ENCODE measurements at places on chromosomes 3 and 15. TPM values are rescaled to one million over a fixed set of nuclear protein-coding genes. Genes with fewer than 3 reads are reported as not detected.

DNA sequence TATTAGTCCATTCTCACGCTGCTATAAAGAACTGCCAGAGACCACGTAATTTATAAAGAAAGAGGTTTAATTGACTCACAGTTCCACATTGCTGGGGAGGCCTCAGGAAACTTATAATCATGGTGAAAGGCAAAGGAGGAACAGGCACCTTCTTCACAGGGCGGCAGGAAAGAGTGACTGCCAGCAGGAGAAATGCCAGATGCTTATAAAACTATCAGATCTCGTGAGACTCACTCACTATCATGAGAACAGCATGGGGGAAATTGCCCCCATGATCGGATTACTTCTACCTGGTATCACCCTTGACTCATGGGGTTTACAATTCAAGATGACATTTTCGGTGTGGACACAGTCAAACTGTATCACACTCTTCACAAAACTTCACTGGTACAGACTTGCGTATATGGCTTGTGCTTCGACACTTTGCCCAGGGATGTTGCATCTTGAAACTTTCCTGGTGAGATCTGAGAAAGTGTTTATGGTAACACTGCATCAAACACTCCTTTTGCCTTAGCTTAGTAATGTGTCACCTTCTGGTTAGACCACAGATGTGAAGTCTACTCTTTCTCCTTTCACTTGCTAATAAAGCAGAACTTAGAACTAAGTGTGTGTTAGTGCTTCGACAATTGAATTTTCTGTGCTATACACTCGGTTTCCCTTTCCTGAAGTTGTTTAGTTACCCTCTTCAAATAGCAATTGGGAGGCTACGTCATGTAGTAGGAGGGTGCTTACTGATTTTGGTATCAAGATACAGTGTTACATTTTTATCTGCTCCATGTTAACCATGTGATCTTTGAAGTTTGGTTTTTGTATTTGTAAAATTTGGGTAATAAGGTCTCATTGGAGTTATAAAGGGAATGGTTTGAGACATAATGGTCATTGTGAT is 185.7 kb downstream of the LPP start:
- peaks cover 43% of the 10 kb centered on the region for H3K4me1 ChIP-seq
- peak overlapping the region; percentile 95 for H3K27ac ChIP-seq
- peaks cover 34% of the 10 kb centered on the region for H3K36me3 ChIP-seq
- no peaks in the 10 kb centered on the region for H3K27me3 ChIP-seq
- peak; percentile 76 for DNase-seq

XCR1 gene
- not detected for total RNA-seq

- H3K27ac ChIP-seq: no peak overlapping the region
- no peak for DNase-seq
- H3K4me3 ChIP-seq: no peak overlapping the region
- no peaks in the 10 kb centered on the region for H3K36me3 ChIP-seq
- peaks cover 6% of the 10 kb centered on the region for H3K27me3 ChIP-seq
These were observed 224.4 kb downstream of the THRB start for GRCh38 chr3:24270204-24270691.

GRCh38 chr15:85752491-85752961 is 42.2 kb downstream of the KLHL25 start:
- H3K27me3 ChIP-seq: no peaks in the 10 kb centered on the region
- H3K4me3 ChIP-seq: no peak overlapping the region
- no peak for DNase-seq
- peaks cover 4% of the 10 kb centered on the region for H3K36me3 ChIP-seq
- peaks cover 30% of the 10 kb centered on the region for H3K4me1 ChIP-seq

- H3K27ac ChIP-seq: no peak overlapping the region
- no peaks in the 10 kb centered on the region for H3K27me3 ChIP-seq
- DNase-seq: no peak
- peaks cover 5% of the 10 kb centered on the region for H3K4me1 ChIP-seq
- H3K36me3 ChIP-seq: no peaks in the 10 kb centered on the region
These were observed 66.1 kb downstream of the BOC start for GRCh38 chr3:113277414-113277813.

GRCh38 chr15:34886134-34886533 is 83.4 kb downstream of the AQR start:
- peaks cover 3% of the 10 kb centered on the region for H3K4me1 ChIP-seq
- DNase-seq: no peak
- H3K36me3 ChIP-seq: peaks cover 44% of the 10 kb centered on the region
- H3K27me3 ChIP-seq: no peaks in the 10 kb centered on the region
- H3K4me3 ChIP-seq: no peak overlapping the region

PIF1 gene
- 30.0 TPM for total RNA-seq

MLF1 gene
- 2.4 TPM for total RNA-seq

PLA2G4D gene
- not detected for total RNA-seq

- no peaks in the 10 kb centered on the region for H3K36me3 ChIP-seq
- peaks cover 58% of the 10 kb centered on the region for H3K27me3 ChIP-seq
- peak; percentile 41 for DNase-seq
- peak within 1 kb of the TSS; percentile 32 for H3K27ac ChIP-seq
- H3K4me1 ChIP-seq: peaks cover 33% of the 10 kb centered on the region
- peak within 1 kb of the TSS; percentile 59 for H3K4me3 ChIP-seq
These were observed at the start of gene CD276 for GRCh38 chr15:73683777-73684580. Gene CD276 (plus strand): TSS chr15:73684383. CDS start chr15:73699640, 15,257 bp downstream.

DNA sequence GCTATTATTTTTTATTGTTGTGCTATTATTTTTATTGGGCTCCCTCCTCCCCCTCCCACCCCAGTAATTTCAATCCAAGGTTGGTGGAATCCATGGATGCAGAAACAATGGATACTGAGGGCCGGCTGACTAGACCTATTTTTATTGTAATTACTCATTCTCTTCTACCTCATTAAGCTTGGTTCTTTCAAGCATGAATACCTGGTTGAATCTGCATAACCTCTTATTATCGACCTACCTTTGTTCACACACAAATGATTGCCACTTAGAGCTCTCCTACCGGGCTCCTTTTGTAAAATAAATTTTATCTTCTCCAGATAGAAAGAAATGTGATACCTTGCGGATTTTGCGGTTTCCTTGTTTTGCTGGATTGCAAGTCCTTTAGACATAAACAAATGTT is 31.6 kb downstream of the BTD start:
- H3K4me3 ChIP-seq: no peak overlapping the region
- H3K4me1 ChIP-seq: peaks cover 69% of the 10 kb centered on the region
- H3K27me3 ChIP-seq: no peaks in the 10 kb centered on the region

DNA sequence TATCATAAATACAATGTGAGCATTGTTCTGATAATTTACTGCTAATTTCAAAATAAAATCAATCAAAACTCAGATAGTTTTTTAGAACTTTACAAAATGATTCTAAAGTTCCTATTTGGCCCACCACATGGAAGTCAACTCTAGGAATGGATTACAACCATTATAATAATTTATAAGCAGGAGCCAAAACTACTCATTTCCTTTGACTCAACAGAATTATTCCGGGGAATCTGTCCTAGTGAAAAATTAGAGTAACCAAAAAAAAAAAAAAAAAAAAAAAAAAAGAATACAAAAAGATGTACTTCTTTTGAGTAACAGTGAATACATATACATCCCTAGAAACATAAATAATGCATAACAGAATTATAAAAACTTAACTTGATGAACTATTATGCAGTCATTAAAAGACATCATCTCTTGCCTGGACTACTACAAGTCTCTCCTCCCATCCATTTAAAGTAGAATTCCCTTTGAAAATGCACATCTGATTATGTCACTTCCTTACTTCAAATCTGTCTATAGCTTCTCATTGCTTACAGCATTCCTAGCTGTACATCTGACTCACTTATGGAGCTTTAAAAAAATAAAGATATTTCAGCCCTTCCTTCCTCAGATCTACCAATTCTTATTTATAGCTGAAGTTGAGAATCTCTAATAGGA is 43.4 kb downstream of the HDGFL3 start:
- H3K4me1 ChIP-seq: peaks cover 19% of the 10 kb centered on the region
- peak overlapping the region; percentile 34 for H3K27ac ChIP-seq
- DNase-seq: no peak
- H3K4me3 ChIP-seq: no peak overlapping the region
- H3K27me3 ChIP-seq: peaks cover 27% of the 10 kb centered on the region

GORASP1 gene
- total RNA-seq: 23.8 TPM

BDH1 gene
- total RNA-seq: 84.9 TPM

- H3K4me3 ChIP-seq: no peak overlapping the region
- H3K4me1 ChIP-seq: peaks cover 20% of the 10 kb centered on the region
- no peak for DNase-seq
- H3K27me3 ChIP-seq: peaks cover 4% of the 10 kb centered on the region
- no peaks in the 10 kb centered on the region for H3K36me3 ChIP-seq
- no peak overlapping the region for H3K27ac ChIP-seq
These were observed 4.1 kb upstream of the TYRO3 start for GRCh38 chr15:41554915-41555314.

GRCh38 chr15:95699578-95699977 is 630.9 kb upstream of the NR2F2 start:
- DNase-seq: no peak
- H3K4me3 ChIP-seq: no peak overlapping the region
- peaks cover 2% of the 10 kb centered on the region for H3K27me3 ChIP-seq
- no peak overlapping the region for H3K27ac ChIP-seq
- H3K4me1 ChIP-seq: no peaks in the 10 kb centered on the region

DNA sequence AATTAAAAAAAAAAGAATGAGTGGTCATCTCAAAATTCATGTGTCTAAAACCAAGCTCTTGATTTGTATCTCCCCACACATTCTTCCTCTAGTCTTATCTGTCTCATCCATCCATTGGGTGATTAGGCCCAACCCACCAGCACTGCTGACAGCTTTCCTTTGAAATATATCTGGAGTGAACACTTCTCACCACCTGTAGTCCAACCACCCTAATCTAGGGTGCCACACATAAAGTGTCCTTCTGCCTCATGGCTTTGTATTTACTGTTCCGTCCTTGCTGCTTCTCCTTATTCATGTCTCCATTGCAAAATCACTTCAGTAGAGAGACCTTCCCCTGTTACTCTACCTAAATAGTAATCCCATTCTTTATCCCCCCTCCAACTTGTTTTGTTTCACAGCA is 82.4 kb upstream of the PTX3 start:
- no peak overlapping the region for H3K27ac ChIP-seq
- no peaks in the 10 kb centered on the region for H3K4me1 ChIP-seq
- H3K4me3 ChIP-seq: no peak overlapping the region
- H3K27me3 ChIP-seq: no peaks in the 10 kb centered on the region
